ENCODE measurements at places on chromosomes 2 and 18.
A peak's percentile ranks its signal among the peaks of the same experiment; 100 is the strongest.

DNA sequence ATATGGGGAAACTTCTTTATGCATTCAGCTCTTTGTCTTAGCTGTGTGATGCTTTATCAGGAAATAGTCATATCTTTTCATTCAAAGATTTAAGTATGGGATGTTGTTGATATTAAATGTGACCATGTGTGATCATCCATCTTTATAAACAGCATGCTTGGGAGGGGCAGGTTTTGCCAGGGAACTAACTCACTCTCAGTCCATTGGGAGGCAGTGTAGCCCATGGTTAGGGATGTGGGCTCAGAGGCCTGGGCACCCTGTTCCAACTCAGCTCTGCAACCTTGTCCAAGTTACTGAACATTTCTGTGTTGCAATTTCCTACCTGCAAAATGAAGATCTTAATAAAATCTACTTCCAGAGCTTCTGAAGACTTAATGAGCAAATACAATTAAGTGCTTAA lies 92.0 kb upstream of the BCL2L11 start:
- no peak for DNase-seq

DNA sequence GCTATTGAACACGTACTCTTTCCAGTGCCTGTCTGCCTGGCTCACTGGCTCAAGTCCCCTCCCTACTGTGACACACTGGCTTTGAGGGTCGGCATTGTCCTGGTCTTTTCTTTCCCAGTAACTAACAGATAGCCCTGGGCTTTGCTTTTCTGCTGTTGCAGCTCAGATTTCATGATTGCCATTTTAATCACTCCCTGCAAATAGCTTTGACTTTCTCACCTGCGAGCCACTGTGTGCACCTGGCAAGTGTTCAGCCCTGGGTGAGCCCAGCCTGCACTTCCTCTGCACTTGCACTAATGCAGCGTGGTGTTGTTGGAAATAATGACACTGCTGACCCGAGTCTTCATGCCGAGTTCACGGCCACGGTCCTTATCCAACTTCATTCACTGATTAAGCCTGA lies 52.9 kb downstream of the DCDC2C start:
- DNase-seq, result no peak

- DNase-seq, result no peak
These were observed 54.4 kb upstream of the LINC00305 start for GRCh38 chr18:64203295-64203694.

GRCh38 chr2:144453486-144454158 lies 66.3 kb downstream of the ZEB2 start:
- no peak for DNase-seq

GRCh38 chr2:150619607-150620330 lies 132.3 kb upstream of the RND3 start:
- DNase-seq, result no peak

DNA sequence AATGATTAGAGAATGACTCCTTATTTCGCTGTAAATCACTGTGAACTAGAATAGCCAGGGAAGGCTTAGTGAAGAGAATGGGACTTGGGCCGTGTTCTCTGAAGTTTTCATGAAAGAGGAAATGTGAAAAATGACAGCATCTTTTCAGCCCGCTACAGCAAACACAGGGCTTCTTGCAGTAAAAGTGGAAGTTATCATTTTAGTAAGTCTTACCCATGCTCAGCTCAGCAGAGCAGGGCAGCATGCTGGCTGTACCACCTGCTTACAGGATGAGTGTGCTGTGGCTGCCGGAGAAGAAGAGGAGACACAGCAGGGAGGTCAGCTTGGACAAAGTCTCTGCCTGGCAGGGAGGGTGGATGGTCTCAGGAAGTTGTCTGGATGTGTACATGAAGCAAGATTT lies 300.7 kb upstream of the DLGAP1 start:
- DNase-seq, result no peak

GRCh38 chr2:224751996-224752698 lies 36.0 kb upstream of the CCDC195 start:
- DNase-seq, result no peak

- DNase-seq, result no peak
These were observed 375.8 kb upstream of the NXPH2 start for GRCh38 chr2:139155991-139156390.

DNA sequence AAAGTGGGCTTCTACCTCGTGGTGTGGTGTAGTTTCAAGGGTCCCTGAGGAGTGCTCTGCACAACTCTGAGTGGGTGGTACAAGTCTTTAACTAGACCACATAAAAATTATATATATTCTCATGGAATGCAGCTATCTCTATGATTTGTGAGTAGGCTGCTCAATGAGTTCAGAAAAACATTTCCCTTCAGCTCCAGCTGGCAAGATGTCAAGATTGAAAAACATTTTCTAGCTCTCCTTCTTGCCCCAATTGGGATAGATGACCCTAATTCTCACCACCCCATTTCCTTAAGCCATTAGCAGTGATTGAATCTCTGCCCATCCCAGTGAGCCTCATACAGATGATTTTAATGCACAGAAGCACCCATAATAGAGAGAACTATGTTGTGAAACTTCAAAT lies 28.3 kb upstream of the SP3 start:
- DNase-seq, result no peak

- DNase-seq, result peak; percentile 52
These were observed 32.3 kb downstream of the MAP3K2 start for GRCh38 chr2:127355407-127356008.

DNA sequence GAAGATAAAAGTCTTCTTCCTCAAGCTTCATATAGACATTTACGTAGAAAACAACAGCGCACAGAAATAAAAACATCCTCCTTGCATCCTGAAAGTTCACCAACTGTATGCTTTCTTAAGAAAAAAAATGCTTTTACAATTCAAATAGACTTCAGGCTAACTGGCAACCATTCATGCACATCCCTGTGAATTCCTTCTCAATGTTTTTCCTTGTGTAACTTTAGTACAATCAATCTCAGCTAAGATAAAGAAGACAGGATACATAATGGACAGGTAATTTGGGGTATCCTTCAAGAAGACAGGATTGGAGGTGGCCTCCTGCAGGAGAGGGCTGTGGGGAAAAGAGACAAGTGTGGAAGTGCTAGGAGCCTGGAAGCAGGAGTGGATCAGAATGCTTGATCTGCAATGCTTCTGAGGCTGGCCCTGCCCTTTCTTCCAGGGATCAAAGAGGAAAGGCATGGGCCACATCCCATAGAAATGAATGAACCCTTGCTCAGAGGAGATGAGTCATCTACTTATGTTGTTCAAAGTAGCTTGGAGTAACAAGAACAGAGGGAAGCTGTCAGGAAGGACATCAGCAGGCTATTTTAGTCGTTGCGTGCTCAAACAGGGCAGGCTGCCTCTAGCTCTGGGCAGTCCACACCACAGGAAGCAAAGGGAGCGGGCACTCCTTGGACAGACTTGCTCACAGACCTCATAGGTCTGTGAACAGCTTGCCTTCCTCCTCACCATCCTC lies 126.6 kb downstream of the TMEM131 start:
- no peak for DNase-seq

- DNase-seq, result no peak
These were observed 220.8 kb downstream of the ALK start for GRCh38 chr2:29700560-29700959.

DNA sequence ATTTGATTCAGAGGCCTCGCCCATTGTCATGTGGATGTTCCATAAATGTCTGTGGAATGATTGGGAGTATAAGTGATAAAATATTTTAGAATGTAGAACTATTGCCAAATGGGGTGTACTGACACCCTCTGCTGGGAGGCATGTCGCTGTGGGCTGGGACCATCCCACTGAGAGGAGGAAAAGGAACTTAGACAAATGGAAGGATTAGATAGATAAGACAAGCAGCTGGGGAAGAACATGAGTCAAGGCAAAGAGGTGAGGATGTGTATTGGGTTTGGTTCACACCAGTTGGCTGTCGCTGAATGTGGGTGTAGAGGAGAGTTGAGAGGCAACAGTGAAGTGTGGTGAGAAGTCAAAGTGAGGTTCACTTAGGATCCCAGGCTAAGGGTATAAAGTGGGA lies 4.0 kb downstream of the C2orf74 start:
- no peak for DNase-seq

DNA sequence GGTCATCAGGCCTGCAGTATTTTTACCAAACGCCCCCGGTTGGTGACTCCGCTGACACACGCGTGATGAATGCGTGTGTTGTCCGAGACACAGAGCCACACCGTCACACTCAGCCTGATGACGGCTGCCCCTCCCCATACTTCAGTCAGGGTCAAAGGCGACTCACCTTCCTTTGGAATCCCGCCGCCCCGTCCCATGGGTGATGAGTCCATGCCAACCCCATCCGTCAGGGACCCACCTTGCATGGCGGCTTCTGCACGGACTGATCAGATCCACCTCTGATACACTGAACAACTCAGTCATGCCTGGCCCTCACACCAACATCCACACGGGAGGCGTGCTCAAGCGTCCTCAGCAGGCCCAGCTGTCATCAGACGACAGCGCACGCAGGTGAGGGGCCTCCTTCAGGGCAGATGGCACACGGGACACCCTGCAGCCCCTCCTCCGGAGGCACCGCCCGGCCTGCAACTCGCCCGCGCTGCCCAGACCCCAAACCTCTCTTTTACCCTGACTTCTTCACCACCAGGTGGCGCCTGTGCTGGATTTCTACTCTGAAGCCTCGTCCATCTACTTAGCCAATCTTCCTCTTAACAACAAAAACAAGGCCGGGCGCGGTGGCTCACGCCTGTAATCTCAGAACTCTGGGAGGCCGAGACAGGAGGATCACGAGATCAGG lies 89.2 kb downstream of the ZNF516 start:
- DNase-seq, result peak; percentile 59

DNA sequence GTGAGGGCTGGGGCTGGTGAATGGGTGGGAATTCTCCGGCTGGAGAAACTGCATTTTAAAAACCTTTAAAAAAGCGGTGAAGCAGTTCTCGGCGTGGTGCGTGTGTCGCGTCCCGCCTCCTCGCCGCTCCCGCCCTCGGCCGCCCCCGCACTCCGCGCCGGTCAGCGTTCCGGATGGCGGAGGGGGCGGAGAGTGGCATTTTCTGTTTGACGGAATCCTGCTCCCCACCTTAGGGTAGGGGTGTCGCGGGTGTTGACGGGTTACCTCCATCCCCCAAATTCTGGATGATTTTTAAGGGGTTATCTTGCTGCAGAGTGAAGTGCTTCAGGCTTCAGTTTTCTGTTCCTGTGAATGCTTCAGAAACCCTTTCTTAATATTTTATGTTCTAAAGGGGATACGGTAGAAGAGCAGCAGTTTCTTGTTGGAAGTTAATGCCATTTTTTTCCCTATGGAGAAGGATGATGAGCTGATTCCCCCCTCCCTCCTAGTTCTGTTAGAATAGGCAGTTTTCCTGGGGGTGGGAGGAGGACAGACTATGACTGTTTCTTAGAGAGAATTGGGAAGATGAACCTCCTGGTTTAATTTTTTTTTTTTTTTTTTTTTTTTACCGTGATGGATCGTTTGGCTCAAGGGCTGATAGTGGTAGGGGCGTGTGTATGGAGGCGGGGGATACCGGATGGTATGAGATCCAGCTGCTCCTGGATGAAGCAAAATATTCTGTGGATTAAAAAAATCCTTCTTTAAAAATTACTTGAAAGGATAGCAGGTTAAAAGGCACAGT lies 756 bp downstream of the ABI2 start:
- DNase-seq, result peak; percentile 33

- no peak for DNase-seq
These were observed 43.7 kb downstream of the SH3BP4 start for GRCh38 chr2:234995332-234996068.

- no peak for DNase-seq
These were observed 82.0 kb upstream of the RANBP2 start for GRCh38 chr2:108637304-108637669.

DNA sequence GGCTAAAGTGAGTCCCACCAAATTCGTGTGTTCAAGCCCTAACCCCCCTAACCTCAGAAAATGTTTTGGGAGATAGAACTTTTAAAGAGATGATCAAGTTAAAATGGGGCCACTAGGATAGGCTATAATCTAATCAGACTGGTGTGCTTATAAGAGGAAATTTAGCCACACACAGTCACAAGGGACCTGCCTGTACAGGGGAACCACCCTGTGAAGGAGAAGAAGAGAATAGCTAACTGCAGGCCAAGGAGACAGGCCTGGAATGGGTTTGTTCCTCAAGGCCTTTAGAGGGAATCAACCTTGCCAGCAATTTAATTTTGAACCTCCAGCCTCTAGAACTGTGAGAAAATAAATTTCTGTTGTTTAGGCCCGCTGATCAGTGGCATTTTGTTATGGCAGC lies 36.0 kb upstream of the TANK start:
- DNase-seq, result no peak

All from CD4-positive, alpha-beta T cell treated with Interleukin-6 for 4 hours (primary cell).